ENCODE measurements at places on chromosomes 7 and 10.
A peak's percentile ranks its signal among the peaks of the same experiment; 100 is the strongest.

DNA sequence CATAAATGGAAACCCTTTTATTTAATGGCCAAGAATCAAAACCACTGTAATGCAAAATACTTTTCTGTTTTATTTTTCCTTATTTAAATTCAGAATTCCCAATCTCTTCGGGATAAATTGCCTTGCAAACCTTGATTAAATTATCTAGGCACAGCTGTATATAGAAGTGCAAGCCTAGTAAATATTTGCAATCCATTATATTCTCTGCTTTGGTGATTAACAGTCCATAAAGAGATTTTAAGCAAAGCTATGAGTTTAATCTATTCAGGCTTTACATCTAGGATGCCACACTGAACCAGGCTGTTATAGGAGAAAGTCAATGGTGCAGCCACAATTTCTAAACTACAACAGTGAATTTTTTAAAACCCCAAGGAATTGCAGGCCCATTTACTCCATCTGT is 43.6 kb upstream of the THSD7A start:
- no peak for DNase-seq

DNA sequence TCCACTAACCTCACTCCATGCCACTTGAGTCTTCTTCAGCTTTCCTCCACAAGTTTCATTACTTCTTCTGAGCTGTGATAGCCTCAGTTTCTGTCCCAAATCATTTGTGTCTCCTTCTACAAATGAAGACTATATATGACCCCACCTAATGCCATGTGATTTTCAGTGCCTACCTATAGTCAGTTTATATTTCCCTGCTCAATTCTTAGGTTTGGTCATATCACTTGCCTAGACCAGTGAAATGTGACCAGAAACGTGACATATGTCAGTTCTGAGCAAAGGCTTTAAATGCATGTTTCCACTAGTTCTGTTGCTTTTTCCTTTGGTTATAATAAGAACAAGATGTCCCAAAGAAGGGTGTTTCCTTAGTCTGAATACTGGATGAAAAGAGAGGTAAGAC is 24.6 kb upstream of the REEP3 start:
- DNase-seq, result no peak

DNA sequence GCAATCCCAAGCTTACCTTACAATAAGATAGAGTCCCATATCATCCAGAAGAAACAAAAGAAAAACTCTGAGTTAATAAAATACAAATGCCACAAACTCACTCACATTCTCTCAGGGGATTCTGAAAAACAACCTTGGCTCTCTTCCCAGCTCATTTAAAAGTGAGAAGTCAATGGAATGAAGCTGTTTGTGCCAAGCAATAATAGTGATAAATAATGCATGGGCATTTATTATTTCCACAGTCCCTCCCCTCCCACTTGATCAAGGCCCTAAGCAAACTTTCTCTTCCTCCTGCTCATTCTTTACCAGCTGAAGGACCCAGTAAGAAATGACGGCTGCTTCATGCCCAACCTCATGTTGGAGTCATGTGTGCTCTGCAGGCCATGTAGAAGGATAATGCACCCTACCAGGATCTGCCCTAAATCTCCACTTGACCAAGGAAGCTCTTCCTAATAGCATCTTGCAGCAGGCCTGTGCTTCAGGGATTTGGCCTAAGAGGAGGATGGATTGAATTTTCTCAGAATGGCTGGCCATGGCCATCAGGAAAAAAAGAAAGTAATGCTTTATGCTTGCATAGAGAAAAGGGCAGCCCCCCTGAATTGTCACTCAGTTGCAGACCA is 451.3 kb downstream of the GPAM start:
- DNase-seq, result no peak

GRCh38 chr7:159138508-159138907 is 6.2 kb downstream of the VIPR2 start:
- no peak for DNase-seq

- no peak for DNase-seq
These were observed 243.4 kb downstream of the COBL start for GRCh38 chr7:51073171-51073570.

DNA sequence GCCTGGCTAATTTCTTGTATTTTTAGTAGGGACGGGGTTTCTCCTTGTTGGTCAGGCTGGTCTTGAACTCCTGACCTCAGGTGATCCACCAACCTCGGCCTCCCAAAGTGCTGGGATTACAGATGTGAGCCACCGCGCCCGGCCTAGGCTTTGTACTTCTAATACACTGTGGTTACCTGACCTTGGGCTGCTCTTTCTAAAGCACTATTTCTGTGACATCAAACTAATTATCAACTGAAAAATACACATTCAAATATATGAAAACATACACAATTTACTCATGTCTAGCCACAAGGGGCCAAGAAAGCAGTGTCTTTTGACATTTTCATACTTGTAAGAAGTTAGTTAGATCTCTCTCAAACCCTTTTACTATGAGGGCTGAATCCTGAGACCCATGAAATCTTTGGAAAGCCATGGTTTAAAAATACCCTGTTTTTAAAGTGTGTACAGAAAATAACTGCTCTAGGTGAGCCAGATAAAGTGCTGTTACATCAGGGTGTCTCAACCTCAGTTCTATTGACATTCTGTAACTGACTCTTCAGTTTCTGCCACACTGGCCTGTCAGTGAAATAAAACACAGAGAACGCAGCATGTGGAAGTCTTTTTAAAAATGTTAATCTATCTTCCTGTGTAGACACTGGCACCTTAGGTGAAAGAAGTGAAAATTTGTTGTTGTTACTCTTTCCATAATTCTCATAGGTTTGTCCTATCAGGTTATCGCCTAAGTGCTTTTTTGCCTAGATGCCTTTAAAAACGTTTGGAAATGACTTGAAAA is 58.8 kb downstream of the CREM start:
- DNase-seq, result no peak

- no peak for DNase-seq
These were observed 505.8 kb downstream of the GPAM start for GRCh38 chr10:111677759-111678158.

GRCh38 chr7:33137103-33137502 is 7.7 kb downstream of the BBS9 start:
- DNase-seq, result no peak

- no peak for DNase-seq
These were observed 122.5 kb downstream of the FAM53B start for GRCh38 chr10:124621637-124622036.

GRCh38 chr10:112906945-112907344 is 43.1 kb upstream of the TCF7L2 start:
- no peak for DNase-seq

DNA sequence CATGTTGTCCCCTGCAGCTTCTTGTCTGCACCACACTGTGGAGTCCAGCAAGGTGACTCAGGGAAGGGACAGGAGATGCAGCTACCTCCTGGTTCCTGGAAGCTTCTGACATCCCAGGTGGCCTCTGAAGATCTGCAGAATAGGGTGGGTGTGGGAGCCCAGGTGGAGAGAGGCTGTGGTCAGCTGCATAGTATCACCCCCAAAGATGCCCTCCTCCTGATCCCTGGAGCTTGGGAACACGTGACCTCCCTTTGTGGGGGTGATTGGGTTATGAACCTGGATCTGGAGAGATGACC is 25.4 kb downstream of the CALML3 start:
- DNase-seq, result no peak

DNA sequence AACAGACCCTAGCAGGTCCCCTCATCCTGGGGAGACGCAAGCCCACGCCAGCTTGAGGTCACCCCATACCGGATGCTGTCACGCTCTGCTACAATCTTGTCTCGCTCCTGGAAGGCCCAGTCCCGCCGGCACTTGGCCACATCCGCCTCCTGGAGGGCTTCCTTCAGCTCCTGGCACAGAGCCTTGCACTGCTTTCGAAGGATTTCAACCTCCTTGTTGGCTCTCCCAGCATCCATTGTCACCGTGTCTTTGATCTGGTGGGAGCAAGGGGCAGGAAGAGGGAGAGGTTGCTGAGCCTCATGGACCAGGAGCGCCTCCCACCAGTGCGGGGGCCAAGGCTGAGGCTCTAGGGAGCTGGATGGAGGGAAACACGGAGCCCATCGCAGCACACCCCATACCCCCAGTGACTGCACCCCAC is 90.9 kb downstream of the DLG5 start:
- no peak for DNase-seq

- no peak for DNase-seq
These were observed 68.0 kb upstream of the CDCA7L start for GRCh38 chr7:22013711-22014110.

- DNase-seq, result no peak
These were observed 119.3 kb downstream of the SRPK2 start for GRCh38 chr7:105269397-105269796.

DNA sequence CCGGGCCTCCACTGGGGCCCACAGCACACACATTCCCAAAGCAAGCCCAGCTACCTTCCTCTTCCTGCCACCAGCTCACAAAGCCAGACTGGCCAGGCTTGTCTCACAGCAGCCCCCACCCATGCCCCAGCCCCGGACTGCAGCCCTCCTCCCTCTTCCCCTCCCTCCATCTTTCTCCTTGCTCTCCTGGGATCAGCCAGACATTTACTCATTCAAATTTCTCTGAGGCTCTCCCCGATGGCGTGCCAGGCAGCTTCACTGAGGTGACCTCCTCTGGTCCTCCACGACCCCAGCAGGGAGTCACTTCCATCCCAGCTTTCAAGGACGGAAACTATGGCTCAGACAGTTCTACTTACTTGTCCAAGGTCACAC is 187.5 kb downstream of the GRID1 start:
- no peak for DNase-seq

DNA sequence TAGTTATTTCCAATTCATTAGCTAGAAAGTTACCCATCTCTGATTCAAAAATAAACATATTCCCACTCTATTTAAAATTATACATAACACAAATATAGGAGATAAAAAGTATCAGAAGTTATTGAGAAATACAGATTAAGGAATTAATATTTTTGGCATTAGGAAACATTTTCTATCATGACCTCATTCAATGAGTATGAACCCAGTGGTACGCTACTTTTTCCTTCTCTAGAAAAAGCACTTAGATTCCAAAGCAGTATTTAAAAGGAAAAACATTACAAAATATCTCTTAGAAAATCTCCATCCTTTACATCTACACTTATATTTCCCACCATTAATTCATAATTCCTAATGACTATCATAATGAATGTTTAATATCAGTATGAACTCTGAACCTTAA is 240.6 kb upstream of the GNAI1 start:
- DNase-seq, result no peak

DNA sequence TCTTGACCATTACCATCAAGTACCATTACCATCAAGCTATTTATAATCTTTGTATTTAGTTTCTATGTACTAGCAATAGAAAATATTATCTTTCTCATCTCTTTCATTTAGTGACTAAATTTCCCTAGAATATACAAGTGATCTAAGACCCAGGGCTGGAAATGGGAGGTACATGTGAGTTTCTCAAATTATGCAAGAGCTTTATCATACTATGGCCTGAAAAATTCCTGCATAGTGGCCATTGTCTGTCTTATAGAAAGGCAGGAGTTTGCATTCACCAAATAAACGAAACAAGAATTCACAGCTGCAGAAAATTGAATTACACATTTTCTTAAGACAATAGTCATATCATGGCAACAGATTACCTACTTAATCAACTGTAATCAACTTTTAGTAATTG is 50.7 kb upstream of the HDAC9 start:
- DNase-seq, result no peak

GRCh38 chr7:15685358-15686294 is 857 bp downstream of the MEOX2 start:
- DNase-seq, result no peak

DNA sequence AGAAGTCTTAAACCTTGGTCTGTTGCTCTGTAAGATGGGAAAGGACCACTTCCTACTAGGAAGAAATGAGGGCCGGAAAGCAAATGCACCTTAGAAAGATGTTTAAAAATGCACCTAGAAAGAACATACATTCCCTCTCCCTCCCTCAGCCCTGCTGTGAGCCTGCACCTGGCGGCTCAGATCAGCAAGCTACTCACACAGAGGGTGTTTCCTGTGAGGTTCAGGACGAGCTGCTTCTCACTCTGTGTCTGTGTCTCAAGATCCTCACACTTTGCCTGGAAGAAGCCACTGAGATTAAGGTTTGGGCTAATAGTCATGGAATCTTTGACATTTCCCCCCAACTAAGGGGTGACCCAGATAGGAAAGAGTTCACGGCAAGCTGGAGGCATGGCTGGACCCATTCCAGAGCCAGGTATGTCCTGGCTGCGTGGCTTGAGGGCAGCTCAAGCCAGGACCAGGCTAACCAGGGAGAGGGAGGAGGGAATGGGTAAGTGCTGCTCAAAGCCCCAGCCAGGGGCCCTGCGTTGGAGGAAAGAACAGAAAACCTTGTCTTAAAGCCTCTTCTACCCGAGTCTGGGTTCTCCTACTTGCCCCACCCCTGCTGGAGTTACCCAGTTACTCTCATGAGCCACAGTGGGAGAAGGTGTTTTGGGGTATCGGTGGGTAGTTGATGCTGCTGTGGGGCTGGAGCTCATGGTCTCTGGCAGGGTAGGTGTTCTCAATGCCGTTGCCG is 47.5 kb downstream of the PODXL start:
- DNase-seq, result no peak

GRCh38 chr10:46028584-46029460 is 1.6 kb downstream of the NCOA4 start:
- DNase-seq, result peak; percentile 80

DNA sequence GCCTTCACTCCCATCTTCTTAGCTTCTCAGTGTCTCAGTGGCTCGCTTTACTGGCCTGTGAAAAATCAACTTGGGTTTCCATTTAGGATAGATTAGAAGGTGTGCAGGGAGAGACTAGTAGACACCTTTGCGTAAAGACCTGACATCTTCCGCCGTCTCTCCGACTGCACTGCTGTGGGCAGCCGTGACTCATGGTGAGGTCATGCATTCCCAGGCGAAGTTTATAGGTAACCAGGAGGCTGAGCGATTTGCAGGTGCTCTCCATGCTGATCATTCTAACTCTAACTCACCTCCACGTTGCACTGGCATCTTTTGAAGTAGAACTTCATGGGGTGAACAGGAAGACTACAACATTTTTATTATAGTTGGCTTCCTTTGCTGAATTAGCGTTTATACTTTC is 68.0 kb upstream of the ZNF438 start:
- DNase-seq, result peak; percentile 50

DNA sequence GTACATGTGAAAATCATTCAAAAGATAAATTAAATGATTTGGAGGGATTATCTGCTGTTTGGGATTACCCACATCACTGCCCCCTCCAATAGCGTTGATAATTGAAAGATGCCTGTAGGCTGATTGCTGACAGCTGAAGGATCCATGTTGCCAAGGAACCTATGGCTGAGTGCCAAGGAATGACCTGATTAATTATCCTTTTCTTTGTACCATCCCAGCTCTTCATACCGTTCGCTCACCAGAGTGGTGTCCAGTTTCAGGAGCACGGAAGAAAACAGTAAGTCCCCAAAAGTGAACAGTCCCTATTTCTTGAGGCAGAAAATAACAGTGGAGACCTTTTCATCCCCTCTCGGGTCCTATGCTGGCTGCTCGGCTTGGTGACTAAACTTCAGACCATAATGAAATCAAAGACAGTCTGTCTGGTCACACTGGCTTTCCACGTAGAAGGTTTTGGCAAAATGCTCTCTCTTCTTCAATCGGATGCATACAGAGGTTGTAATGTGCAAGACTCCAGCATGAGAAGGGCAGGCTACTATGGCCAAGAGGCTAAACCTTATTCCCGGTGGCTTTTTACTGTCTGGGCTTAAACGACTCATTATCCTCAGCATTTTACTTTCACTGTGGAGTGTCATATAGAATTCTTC is 108.8 kb downstream of the SPAG6 start:
- DNase-seq, result no peak

GRCh38 chr7:43112941-43113621 is 634 bp downstream of the HECW1 start:
- peak; percentile 7 for DNase-seq

Measured in A549 (cell line).